ENCODE measurements at places on chromosomes 5 and 9.

DNA sequence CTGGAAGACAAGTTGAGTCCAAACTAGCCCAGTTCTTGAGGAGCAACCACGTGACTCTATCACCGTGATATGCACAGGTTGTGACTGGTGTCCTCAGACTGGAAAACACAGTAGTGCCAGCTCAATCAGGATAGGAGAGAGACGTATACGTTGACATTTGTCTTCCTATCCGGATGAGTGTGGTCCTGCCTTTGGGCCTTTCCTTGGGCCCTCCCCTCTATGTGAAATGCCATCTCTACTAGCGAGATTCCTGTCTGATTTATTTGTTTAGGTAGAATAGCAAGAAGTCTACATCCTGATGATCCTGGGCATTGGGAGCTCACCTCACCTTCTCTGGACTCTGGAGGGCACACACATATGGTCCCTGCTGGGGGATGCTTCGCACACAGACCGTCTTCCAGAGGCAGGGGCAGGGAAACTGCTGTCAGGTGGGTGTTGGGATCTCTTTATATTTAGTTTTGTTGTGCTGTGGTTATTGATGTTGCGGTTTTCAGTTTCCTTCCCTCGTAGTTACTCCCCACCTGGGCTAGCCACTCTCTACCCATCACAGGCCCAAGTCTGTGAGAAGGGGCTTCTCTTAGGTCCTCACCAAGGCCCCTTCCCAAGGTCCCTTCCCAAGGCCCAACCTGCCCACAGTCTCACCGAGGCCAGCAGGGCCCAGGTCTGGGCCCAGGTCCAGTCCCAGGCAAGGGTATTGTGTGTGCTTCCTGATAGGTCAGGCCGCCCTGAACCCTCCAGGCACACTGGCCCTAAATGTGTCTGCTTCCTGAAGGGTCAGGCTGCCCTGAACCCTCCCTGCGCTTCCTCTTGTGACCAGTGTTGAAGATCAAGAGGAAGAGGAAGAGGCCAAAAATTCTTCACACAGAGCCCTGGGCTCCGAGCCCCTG, 19.0 kb upstream of the SPINK4 start:
- no peak for DNase-seq

DNA sequence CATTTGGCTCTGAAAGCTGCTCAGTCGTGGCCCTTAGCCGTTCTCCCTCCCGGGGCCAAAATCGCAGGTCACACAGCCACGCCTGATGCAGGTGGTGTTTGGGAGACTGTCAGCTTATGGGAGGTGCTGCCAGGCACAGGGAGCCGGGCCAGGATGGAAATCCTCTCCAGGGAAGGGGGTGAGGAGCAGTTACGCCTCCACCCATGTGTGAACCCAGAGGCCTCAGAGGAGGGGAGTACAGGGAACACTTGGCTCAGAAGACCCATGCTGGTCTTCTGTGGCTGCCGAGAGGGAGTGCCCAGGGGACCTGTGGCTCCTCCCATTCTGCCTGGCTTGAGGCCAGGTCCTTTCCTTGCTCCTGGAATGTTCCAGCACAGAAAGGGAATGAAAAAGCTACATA, 3.6 kb upstream of the OLFM1 start:
- no peak for DNase-seq

DNA sequence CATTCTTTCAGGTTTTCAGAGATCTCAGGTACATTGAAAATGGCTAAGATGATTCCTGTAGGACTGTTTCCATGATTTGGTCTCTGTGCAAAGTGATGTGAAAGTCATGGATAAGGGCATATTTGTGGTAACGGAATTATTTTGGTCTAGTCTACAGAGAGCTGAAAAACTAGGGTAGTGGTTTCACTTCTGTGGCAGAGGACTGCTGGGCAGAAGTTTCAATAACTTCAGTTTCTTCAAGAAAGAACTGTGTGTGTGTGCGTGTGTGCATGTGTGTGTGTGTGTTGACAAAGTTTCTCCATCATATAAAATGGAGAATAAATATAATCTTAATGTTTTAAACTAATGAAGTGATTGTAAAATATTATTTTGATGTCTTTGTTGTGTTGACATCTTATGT, 4.3 kb downstream of the CNOT8 start:
- DNase-seq = no peak

DNA sequence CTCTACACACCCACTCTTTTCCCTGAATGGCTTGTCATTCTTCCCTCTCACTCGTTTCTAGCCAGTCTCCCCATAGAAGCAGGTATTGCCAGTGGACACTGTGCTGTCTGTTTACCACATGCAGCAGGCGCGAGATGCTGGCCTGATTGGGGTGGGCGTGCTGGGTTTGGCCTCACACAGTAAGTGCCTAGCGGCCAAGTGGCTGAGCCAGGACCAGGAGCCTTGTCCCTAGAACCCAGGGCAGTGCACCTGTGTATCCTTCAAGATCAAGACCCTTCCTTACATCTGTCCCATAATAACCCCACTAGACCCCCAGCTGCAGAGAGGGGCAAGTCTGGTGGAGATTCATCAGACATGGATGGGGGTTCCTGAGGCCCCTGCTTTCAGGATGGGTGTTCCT, 112.8 kb upstream of the IRX4 start:
- DNase-seq = no peak
